ENCODE measurements at places on chromosomes 2 and 18. TPM values are rescaled to one million over a fixed set of nuclear protein-coding genes. Genes with fewer than 3 reads are reported as not detected.

Gene KIF1A
- 45.7 TPM for polyA plus RNA-seq

- no peak for DNase-seq
Observed at GRCh38 chr2:99200076-99200800, 19.3 kb downstream of the MRPL30 start.

Gene EGR4
- polyA plus RNA-seq, result 0.48 TPM

GRCh38 chr2:135840601-135841000, 3.6 kb upstream of the LCT start:
- no peak for DNase-seq

GRCh38 chr2:173511357-173511756, 156.7 kb downstream of the CDCA7 start:
- DNase-seq, result no peak

DNA sequence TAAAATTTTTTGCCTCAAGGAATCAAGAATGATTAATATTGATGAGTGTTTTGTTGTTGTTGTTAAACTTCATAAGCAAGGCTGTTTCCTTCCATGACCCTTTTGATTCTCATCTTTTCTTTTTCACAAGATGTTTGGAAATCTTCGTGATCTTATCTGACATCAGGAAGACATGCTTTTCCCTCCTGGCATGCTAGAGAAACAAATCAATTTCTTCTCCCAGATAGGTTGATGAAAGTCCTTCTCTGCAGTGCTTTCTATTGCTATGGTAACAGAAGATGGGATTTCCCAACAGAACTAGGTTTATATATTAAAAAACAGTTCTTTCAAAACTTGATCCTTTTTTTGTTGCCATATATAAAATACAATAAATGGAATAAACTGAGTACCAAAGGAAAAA, 85.2 kb downstream of the EML6 start:
- no peak for DNase-seq

Gene RESP18
- polyA plus RNA-seq, result not detected

DNA sequence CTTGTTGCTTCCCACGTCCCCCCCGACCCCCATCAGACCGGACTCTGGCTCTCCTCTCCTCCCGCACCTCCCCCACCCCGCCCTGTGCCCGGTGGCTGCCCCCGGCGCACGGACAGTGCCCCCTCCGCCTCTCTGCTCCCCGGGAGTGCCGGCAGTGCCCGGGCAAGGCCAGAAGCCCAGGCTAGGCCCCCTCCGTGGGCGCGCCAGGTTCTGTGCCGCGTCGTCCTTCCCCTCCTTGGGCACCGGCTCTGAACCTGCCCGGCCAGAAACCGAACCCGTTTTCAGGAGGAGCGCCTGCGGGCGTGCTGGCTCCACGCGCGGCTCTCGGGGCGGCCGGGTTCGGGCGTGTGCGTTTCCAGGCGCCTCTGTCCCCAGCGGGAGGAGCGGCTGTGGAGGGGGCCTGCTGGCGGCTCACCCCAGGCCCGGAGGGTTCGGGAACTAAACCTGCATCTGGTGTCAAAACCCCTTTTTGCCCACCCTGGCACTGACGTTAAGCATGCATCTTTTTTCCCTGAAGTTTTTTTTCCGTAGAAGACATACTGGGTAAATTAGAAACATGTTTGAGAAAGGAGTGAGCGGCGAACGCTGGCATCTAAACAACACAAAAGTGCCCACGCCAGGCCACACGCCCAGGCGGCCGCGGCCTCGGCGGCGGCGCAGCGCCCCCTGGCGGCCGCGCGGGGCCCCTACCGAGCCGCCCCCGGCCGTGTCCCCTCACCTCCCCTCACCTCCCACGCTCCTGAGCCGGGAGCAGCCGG, 123.9 kb upstream of the SLC1A4 start:
- peak; percentile 67 for DNase-seq

Gene ANO7
- 1.1 TPM for polyA plus RNA-seq

DNA sequence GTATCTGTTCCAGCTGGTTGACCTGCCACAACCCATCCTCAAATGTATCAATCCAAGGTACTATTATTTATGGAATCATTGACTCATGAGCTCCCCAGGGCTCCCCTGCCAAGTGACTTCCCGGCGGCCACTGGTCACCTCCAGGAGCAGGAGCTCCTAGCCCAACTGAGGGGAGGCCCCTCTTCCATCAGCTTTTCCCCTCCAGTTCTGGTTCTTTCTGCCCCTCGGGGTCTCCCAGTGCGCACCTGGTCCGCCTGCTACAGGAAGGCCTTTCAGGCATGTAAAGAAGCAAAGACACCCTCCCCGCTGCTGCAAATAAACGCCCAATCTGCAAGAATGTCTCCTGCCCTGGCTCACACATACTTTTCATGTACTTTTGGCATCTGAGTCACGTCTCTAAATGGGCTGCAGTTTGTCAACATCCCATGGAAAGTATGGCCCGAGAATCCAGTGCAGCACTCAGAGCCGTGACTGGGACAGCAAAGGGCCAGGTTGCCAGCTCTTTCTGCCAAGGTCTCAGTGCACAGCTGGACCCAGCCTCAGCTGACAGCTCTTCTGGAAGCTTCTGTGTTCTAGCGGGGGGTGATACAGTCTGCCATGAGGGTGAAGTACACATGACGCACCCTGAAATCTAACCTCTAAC, 41.4 kb downstream of the KLHL29 start:
- DNase-seq, result peak; percentile 72

GRCh38 chr18:74517236-74517630, 17.1 kb upstream of the CNDP1 start:
- no peak for DNase-seq

- no peak for DNase-seq
Observed at GRCh38 chr2:164609790-164610189, 11.5 kb downstream of the GRB14 start.

DNA sequence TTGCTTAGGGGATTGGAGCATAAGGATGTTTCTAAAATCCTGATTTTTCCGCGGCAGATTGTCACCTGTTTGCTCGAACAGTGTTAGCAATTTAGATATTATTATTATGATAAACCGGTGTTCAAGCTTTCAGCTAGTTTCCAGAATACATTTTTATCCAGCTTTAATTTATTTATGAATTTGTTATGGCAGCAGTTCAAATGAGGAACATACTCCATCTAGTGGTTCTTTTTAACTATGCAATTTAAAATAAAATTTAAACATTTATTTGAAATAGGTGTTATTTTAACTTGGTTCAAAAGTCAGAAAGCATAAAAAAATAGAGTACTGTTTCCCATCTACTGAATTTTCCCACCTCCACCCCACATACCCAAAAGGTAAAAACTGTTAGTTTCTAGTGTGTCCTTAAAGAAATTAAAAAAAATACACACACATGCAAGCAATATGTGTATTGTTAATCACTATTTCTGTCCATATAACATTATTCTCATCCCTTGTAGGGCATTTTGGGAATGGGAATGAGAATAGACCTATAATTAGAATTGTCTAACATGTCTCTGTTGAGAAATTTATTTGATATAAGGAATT, 23.2 kb downstream of the ACOXL start:
- DNase-seq, result no peak

GRCh38 chr18:45173799-45174519, 441.3 kb upstream of the SLC14A2 start:
- no peak for DNase-seq

DNA sequence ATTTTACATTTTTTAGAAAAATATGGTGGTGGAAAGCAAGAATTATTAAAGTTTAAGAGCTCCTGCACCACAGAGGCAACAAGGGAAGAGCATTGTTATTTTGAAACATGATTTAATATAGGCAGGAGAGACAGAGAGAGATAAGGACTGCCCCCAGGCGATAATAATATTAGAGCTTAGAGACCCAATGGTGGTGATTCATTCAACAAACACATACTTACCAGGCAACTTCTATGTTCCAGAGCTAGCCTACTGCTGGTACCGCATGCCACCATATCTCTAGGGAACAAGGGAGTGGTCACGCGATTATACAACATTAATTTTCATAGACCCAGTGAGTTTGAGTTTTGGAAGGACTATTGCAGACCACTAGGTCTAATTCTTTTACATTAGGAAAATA, 327.8 kb upstream of the SOX11 start:
- DNase-seq, result no peak

Gene IL1R1
- polyA plus RNA-seq, result 32.2 TPM

DNA sequence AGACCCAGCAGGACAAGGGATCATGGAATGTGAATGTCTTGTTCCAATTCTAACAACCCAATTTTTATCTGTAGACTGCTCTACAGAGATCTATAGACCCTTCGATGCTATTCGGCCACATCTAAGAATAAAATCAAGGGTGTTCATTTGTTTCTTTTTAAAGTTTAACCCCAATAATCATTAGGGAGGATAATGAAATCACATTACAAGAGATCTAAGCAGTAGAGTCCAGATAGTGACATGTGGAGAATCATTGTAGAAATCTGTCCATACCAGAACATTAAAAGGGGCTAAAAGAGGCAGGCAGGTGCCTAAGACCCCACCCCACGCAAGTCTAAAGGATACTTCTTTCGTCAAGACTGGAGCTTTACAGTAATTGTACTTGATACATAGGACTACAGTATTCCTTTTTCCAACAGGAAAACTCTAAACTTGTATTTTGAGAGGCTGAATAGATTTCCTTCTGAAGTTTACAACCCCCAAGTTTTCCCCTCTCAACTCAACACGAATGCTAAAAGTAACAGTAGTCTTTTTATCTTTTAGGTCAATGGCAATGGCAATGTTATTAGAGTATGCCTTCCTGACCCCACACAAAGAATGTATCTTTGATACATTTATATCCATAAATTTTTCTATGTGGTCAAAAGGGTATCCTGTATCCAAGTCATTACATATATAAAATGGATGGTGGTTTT, 183.7 kb downstream of the TCF4 start:
- DNase-seq, result no peak

DNA sequence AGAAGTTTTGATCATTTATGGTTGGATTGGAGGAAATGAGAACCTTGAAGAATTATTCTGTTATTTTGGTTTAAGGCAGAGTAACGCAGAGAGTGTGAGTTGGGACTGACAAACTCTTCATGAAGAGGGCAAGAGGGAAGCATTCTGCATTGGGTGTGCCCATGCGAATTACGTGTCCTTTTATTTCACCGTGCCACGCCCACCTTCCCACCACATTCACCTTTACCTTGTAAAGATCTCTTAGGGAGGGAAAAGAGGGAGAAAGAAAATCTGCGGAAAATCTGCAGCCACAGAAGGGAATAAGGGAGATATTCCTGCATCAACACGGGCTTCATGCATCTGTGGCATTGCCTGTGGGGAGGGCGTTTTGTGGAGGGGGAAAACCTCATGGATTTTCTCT, 31.8 kb downstream of the SLC9A4 start:
- DNase-seq, result no peak

Gene TNFAIP6
- polyA plus RNA-seq, result 3.1 TPM

Gene QPCT
- polyA plus RNA-seq, result 3.1 TPM

Gene HOXD13
- not detected for polyA plus RNA-seq

Gene RGPD3
- 0.11 TPM for polyA plus RNA-seq

DNA sequence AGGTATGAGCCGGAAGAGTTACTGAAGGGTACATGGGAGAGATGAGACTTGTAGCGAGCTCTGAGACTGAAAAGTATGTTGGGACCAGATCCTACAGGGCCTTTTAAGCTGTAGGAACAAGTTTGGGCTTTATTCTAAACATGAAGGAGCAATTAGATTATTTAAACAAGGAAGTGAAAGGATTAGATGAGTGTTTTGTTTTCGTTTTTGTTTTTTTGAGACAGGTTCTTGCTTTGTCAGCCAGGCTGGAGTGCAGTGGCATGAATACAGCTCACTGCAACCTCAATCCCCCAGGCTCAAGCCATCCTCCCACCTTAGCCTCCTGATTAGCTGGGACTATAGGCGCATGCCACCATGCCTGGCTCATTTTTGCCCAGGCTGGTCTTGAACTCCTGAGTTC, 110.7 kb downstream of the C1D start:
- DNase-seq, result no peak

Gene PDCD1
- 7.4 TPM for polyA plus RNA-seq

GRCh38 chr18:59661891-59662701, 35.1 kb downstream of the CCBE1 start:
- no peak for DNase-seq

Gene ERFE
- polyA plus RNA-seq, result 0.16 TPM

DNA sequence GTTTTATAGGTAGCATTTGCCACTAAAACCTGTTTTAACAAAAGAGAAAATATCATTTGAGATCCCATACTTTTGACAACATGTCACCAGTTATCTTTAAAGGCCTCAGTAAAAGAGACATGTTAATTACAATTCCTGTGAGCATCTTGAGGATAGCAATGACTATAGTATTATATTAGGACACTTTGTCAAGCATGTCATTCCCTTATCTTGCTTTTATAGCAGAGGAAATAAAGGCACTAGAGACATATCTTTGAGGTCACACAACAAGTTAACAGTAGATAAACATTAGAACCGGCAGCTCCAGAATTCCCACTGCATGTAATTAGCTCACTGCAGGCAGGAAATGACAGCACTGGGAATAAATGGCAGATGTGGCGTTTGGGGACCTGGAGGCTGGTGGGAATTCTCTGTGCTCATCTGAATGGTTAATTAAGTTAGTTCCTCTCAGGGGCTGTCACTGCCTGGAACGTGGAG, 25.9 kb downstream of the LYPD6B start:
- DNase-seq, result no peak

GRCh38 chr2:151851761-151852160, 23.5 kb upstream of the ARL5A start:
- no peak for DNase-seq

Gene CAPN14
- 0.07 TPM for polyA plus RNA-seq

- peak; percentile 65 for DNase-seq
Observed at GRCh38 chr2:227164763-227165291, 403 bp downstream of the COL4A3 start.

GRCh38 chr2:16647992-16648617, 17.5 kb downstream of the CYRIA start:
- DNase-seq, result no peak

Gene COX7A2L
- polyA plus RNA-seq, result 114 TPM

- no peak for DNase-seq
Observed at GRCh38 chr2:129810521-129810920, 168.9 kb upstream of the RAB6C start.

Gene RPE
- polyA plus RNA-seq, result 11.0 TPM

- no peak for DNase-seq
Observed at GRCh38 chr2:138881126-138881525, 100.9 kb upstream of the NXPH2 start.

Gene ANKRD29
- 3.2 TPM for polyA plus RNA-seq

GRCh38 chr18:39838831-39839230, 2116.2 kb upstream of the PIK3C3 start:
- no peak for DNase-seq

DNA sequence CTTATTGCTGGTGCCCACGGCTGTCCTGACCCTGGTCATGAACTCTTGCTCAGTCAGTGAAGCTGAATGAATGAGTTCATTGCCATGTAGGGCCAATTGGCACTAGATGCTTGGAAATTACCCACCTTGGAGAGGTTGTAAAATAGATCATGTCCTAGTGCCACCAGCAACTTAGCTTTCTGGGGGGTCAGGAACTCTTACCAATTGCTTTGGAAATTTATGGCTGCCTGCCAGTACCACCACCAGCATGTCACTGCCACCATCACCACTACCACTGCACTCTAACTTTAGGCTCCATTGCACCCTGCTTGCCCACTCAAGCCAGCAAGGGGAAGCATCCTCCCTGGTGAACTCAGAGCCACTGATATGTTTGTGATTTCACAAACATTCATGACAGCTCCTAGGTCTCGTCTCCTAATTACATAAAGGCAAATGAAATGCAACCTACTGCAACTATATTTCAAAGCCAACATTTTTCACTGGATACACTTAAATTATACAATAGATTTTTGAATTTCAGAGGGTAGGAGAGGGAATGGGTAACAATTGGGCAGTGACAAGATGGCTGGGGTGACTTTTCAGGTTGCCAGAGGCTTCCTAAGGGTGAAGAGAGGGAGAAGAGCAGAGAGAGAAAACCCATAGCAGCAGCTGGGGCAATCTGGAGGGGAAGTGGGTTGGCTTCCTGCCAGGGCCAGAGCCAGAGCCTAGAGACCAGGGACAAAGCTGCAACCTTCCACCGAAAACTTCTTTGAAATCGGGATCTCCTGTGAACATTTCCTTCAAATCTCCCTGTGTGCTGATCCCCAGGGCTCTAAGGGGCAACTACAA, 3.5 kb upstream of the EMILIN1 start:
- DNase-seq, result peak; percentile 84

Data from right cardiac atrium (tissue), 5 donors.